Suppressor macrophage treated with lipopolysaccharide for 1 hour (primary cell): ENCODE measurements at places on chromosomes 7 and 10.

GRCh38 chr10:12726971-12727831 lies 274.3 kb downstream of the CCDC3 start:
- DNase-seq, result no peak

DNA sequence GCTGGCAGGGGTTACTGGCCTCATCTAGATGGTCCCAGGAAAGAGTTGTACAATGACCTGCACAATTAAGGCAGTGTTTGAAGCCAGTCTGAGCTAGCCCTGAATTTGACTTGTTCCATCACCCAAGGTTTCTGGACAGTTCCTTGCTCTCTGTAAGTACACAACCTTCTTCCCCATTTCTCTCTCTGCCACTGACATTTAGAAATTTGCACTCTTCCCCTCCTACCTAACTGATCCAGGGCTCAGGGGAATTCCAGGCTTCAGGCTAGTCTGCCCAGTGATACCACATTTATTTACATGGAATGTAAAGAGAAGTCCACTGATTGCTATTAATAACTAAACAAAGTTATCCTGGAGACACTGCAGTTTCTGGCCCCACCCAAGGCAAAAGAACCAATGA lies 139.0 kb upstream of the GPR26 start:
- peak; percentile 70 for DNase-seq

GRCh38 chr10:33843379-33843778 lies 508.9 kb upstream of the NRP1 start:
- DNase-seq, result no peak

- DNase-seq, result no peak
Measured at GRCh38 chr10:125284875-125285597, 124.7 kb upstream of the CTBP2 start.

DNA sequence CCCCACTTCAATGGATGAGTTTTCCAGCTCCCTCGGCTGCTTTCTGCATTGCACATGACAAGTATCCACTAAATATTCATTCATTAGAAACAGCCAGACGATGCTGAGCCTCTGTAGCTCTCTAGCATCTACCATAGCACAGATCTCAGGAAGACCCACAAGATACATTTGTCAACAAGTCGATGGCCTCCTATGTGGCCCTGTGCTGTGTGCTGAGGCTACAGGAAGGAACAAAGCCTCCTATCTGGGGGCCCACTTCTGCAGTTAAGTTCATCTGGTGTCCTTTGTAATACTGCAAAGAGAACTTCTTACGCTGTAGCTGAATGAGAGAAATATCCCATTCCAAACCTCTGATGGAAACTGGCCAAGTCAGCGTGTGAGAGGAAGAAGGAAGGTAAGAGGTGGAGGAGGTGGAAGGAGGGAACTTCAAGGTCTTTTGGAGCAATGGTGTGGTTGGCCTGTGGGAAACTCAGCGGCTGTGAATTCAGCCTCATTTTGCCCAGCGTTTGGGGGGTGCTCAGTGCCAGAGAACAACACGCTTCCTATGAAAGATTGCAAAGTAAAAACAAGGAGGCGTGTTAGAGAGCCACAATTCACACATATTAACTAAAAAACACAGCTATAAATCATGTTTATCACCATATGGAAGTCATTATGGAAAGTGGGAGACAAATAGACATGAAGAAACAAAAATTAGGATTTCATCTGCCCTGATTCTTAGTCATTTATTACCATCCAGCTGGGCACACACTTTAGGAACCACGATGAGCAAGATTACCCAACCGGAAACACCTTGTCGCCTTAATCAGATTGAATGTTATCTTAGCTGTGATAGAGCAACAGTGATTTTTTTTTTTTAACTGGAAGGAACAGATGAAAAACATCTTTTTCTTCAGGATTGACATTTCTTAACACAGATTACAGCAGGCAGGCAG lies 62.2 kb upstream of the USP6NL start:
- no peak for DNase-seq
